Activated CD4-positive, CD25-positive, alpha-beta regulatory T cell treated with anti-CD3 and anti-CD28 coated beads, Interleukin-2, amount 50 U/mL, for 72 hours (primary cell): ENCODE measurements at places on chromosomes 13 and 19.

GRCh38 chr13:37148501-37148900, 43.0 kb upstream of the CSNK1A1L start:
- no peak for DNase-seq

- DNase-seq: no peak
Observed at GRCh38 chr13:35797244-35797643, 320.8 kb upstream of the MAB21L1 start.

DNA sequence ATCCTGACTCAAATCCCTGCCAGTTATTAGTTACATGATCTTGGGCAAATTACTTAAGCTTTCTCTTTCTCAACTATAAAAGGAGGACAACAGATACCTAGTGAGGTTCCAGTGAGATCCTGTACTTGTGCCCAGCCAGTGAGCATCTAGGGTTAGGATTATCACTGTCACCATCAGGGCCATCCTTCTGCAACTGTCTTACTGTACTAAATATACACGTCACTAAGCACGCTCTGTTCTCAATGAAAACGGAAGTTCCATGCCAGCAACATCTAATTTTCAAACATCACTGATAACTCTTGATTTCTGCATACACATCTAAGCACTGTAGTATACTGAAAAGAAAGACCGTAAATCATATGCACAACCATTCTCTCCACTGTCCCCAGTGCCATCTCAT, 70.0 kb downstream of the FOXO1 start:
- no peak for DNase-seq

DNA sequence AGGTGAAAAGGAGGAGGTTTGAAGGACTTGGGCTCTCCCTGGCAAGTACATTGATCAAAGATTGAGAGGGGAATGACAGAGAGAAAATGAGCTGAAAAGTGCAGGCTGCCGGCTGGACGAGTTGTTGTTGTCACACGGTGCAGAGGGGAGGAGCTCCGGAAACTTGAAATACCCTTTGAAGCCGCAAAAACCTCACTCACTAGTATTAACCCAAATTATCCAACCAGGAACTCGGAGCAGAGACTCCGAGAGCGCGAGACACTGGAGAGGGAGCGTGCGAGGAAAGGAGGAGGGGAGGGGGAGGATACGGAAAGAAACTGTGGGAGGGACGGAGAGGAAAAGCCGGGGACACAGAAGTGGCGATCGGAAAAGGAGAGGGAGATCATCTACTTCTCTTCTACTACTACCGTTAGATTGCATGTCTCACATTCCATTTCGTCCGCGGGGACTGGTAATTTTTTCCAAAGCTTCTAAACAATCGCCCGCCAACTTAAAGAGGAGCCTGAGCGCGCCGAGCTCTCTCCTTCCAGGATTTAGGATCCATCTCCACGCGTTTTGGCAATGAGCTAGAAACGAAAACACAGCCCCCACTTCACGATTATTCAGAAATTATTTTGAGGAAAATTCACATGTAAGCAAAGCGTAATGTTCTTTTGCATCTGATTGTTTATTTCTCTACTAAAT, at the start of gene DACH1:
TSS of gene DACH1 (minus strand) at position 74 of the 684 bp plus-strand sequence.
- no peak for DNase-seq

DNA sequence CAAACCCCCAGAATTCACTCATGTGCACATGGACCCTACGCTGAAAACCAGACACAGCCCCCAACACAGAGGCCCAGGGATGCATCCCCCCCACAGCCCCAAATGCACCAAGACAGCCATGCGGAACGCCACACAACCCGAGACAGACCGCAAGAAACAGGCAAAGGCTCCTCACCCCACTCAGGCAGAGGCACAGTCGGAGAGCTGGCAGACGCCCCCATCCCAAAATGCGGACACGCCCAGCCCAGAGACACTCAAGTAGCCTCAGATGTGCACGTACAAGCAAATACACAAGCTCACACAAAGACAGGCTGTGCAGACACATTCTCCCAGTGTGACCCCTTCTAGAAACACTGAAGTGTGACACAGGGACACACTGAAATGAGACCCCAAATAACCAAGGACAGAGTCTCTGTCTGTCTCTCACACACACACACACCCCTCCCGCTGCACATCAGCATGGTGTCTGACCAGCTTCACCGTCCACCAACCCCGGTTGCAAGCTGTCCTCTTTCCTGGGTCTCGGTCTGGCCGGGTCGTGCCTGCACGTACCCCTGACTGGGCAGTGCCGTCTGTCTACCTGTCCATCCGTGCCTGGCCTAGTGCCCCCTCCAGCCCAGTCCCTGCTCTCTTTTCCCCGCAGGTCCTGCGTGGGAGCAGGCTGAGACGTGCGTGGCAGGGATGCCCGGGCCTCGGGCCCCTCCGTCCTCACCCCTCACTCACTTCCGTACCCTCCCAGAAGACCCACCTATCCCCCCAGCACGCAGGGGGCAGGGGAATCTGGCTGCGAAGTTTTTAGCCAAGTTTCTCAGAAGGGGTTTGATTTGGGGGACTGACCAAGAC, 16.1 kb downstream of the ERFL start:
- DNase-seq: no peak

GRCh38 chr13:41960211-41960636, 685 bp downstream of the VWA8 start:
- no peak for DNase-seq
